AG10803 (cell line): ENCODE measurements at places on chromosomes 13 and 19.

DNA sequence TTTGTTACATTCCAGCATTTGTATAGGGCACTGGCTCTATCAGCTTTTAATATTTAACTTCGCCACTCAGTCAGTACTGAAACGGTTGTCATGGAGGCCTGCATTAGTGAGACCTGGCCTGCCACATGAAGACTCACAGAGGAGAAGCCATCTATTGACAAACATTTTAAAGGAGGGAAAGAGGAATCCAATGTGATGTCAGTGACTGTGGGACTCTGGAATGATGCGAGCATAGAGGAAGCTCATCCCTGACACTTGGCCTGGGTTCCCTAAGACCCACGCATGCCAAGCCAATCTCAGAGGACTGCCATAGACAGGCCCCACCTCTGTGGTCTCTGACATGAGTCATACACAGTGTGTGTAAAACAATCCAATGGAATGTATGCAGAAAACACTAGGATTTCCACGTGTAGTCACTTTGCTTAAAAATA is 7.9 kb upstream of the DPY19L3 start:
- peak; percentile 93 for DNase-seq

GRCh38 chr19:46925548-46925950 is 64.8 kb downstream of the ARHGAP35 start:
- DNase-seq, result no peak

DNA sequence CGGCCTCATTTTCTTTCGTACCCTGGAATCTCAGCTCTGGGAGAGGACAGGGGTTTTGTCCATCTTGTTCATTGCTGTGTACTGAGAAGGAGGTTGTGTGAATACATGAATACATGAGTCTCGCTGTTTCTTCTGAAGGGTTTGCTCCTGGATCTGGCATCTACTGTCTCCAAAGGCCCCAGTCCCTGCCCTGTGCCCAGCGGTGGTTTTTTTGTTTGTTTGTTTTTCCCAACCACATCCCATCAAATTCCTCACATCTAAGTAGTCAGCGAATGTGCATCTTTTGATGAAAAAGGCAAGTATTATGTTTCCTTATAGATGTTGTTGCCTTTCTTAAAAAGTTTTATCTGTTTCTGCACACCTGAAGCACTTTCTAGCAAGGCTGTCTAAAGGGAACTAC is 12.5 kb downstream of the DCAF15 start:
- DNase-seq, result peak; percentile 16

DNA sequence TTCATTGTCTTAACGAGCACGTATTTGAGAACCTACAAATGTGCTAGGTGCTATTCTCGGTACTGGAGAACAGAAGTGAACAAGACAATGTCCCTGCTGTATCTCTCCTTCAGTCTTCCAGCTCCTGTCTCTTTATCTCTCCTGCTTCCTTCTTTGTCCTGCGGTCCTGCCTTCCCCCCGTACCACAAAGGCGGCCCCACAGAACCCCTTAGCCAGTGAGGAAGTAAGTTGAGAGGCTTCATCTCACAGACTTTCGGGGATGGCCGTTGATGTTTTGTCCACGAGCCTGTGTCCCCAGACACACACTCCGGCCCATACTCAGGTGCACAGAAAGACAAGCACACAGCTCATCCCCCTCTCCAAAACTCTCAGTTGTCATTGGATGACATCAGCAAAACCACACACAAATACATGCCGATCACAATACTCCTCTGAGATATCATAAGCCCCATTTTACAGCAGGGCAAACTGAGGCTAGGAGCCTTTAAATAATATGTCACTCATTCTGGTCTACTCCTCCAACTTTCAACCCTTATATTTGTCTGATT is 507 bp upstream of the SWSAP1 start:
- DNase-seq, result no peak

GRCh38 chr13:110018009-110018408 is 231.6 kb upstream of the IRS2 start:
- peak; percentile 39 for DNase-seq

DNA sequence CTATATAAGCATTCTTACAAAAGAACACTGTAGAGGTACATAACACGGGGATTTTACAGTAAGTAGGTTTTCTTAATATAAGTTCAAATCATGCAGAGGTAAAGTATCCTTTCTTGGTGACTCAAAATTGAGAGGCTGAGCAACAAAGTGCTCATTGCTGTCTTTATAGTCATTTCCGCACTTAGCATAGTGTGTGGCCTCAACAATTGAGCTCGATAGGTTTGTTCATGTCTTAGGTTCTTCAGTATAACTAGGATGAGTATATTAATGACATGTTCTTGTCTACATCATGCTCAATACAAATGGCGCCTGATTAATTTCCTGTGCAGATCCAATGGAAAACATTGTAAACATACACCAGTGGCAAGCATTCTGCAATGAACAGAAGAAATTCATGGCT is 1.4 kb downstream of the WDFY2 start:
- DNase-seq, result peak; percentile 52

GRCh38 chr19:6740589-6741343 is 1.3 kb downstream of the TRIP10 start:
- DNase-seq, result peak; percentile 23

GRCh38 chr19:30781519-30781918 is 409.3 kb downstream of the ZNF536 start:
- DNase-seq, result peak; percentile 50

DNA sequence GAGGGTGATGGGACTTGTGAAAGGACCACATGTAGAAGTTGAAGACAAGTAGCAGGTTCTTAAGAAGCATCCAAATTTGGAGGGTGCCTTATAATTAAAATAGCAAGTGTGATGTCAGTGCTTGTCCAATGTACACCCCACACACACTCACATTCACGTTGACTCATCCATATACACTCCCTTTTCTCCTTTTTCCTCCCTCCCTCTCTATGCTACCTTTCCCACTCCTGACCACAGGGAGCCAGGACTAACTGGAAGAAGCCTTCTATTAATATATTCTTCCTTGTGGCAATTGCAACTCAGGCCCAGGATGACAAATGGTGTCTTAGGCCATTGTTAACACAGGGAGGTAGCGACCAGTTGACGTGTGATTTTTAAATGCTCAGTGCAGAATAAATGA is 16.3 kb upstream of the GPR183 start:
- DNase-seq, result peak; percentile 11
